Activated T-helper 1 cell treated with anti-CD3 and anti-CD28 coated beads, Interleukin-12 subunit alpha, Interleukin-12 subunit beta, Interleukin-2, Interleukin-4 antibody, amounts not matched to agents 30 ng/mL and 10 ng/mL and 1 ng/mL, durations not matched to agents 14 hours and 24 hours and 36 hours (primary cell): ENCODE measurements at places on chromosomes 16 and 17.
A peak's percentile ranks its signal among the peaks of the same experiment; 100 is the strongest.

DNA sequence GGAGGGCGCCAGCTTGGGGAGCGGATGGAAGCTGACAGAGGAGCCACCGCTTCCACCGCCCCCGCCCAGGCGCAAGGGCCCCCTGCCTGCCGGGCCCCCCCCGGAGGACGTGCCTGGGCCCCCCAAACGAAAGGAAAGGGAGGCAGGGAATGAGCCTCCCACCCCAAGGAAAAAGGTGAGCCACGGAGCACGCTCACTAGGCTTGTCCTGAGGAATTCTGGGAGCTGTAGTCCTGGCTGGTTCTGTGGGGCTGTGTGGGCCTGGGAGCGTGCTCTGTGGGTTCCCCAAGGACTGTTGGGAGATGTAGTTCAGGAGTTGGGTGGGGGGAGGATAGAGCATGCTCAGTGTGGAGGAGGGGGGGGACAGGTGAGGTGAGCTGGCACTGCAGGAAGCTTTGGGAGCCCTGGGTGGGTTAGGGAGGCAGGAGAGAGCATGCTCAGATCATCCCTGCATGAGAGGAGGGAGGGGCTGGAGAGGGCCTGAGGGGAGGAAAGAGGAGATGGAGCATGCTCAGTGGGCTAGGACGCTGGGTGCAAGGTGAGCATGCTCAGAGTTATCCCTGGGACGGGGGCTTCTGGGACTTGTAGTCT, 4.5 kb downstream of the FBXL19 start:
- peaks cover 13% of the 10 kb centered on the region for H3K36me3 ChIP-seq
- H3K27ac ChIP-seq = no peak overlapping the region
- no peaks in the 10 kb centered on the region for H3K27me3 ChIP-seq
- DNase-seq = no peak

DNA sequence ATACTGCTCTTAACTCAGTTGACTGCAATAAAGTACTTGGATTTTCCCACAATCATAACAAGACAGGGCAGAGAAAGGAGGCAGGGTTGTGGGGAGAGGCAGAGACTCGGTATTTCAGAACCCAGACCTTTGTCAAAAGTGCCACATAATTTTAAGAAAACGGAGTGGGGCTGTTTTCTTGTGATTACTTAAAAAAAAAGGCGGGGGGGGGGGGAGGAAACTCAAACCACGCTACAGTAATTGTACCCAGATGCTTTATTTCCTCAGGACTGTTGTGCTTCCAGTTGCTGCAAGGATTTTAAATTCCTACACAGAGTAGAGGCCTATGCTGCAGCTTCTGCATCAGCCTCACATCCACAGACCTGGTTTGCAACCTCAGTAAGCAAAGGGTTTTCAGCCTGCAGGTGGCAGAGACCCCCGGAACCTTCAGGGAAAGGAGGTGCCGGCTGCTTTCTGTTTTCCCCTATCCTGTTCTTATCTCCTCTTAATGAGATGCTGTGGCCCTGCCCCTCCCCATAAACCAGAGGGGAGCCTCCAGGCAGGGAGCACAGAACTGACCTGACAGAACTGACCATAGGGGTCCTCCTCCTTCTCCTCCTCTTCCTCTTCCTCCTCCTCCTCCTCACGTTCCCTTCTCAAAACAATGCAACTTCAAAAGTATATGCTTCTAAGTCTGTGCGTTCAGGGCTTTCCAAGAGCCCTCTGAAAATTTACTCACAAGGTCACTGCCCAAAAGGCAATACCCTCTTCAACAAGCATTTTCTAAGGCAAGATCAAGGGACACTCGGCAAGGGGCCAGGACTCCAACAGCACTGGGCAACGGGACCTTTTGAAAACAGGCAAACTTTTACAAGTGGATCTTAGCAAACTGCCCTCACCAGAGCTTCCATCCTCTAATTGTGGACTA, 7.5 kb downstream of the AXIN2 start:
- H3K36me3 ChIP-seq = peaks cover 10% of the 10 kb centered on the region
- H3K4me1 ChIP-seq = peaks cover 22% of the 10 kb centered on the region
- H3K27ac ChIP-seq = peak overlapping the region; percentile 24

- no peaks in the 10 kb centered on the region for H3K27me3 ChIP-seq
- peaks cover 1% of the 10 kb centered on the region for H3K36me3 ChIP-seq
- DNase-seq = no peak
- H3K4me3 ChIP-seq = no peak overlapping the region
These were observed 6.3 kb downstream of the UBE2O start for GRCh38 chr17:76446449-76447231.

GRCh38 chr16:6682142-6682811, 650.4 kb upstream of the RBFOX1 start:
- no peak for DNase-seq
- H3K4me1 ChIP-seq = no peaks in the 10 kb centered on the region
- no peaks in the 10 kb centered on the region for H3K36me3 ChIP-seq
- no peaks in the 10 kb centered on the region for H3K27me3 ChIP-seq
- no peak overlapping the region for H3K4me3 ChIP-seq
- H3K27ac ChIP-seq = no peak overlapping the region

DNA sequence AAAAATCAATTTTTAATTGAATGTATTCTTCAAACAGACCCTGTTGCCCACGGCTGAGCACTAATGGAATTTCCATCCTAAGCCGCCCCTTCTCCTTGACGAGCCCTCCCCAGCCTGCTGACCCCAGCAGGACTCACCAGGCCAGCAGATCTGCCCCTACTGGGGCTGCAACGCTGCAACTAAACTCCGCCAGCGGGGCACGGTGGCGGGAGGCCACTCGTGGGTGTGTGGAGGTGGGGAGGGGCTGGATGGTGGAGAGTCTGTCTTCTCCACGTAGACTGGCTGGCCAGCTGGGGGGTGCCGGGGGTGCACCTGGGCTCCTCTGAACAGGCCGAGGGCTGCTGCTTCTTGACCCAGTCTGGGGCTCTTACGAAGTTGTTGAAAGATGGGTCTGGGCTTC, 67.8 kb downstream of the ENGASE start:
- DNase-seq = no peak
- no peak overlapping the region for H3K4me3 ChIP-seq

DNA sequence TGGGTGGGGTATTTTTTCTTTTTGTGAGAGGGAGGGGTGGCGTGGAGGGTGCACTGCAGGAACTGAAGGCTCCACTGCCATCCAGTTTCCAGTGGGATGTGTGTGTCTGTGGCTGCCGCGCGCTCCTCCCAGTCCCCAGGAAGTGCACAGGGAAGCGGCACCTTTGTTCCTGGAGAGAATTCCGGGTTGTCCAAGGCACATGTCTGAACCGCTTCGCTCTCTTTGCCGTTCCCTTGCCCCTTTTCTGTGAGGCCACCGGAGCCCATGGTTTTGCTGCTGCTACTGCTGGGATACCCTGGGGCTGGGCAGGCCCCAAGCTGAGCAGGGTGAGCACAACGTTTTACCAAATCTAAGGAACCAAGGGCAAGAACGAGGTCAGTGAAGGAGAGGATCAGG, 19.5 kb downstream of the ACSF3 start:
- peaks cover 2% of the 10 kb centered on the region for H3K27me3 ChIP-seq
- H3K4me1 ChIP-seq = peaks cover 29% of the 10 kb centered on the region
- H3K4me3 ChIP-seq = no peak overlapping the region
- H3K36me3 ChIP-seq = peaks cover 38% of the 10 kb centered on the region
- DNase-seq = no peak
- no peak overlapping the region for H3K27ac ChIP-seq

GRCh38 chr17:51319186-51319585, 58.8 kb downstream of the UTP18 start:
- H3K27me3 ChIP-seq = peaks cover 4% of the 10 kb centered on the region
- H3K4me3 ChIP-seq = no peak overlapping the region
- no peaks in the 10 kb centered on the region for H3K36me3 ChIP-seq
- DNase-seq = no peak
- H3K27ac ChIP-seq = no peak overlapping the region

DNA sequence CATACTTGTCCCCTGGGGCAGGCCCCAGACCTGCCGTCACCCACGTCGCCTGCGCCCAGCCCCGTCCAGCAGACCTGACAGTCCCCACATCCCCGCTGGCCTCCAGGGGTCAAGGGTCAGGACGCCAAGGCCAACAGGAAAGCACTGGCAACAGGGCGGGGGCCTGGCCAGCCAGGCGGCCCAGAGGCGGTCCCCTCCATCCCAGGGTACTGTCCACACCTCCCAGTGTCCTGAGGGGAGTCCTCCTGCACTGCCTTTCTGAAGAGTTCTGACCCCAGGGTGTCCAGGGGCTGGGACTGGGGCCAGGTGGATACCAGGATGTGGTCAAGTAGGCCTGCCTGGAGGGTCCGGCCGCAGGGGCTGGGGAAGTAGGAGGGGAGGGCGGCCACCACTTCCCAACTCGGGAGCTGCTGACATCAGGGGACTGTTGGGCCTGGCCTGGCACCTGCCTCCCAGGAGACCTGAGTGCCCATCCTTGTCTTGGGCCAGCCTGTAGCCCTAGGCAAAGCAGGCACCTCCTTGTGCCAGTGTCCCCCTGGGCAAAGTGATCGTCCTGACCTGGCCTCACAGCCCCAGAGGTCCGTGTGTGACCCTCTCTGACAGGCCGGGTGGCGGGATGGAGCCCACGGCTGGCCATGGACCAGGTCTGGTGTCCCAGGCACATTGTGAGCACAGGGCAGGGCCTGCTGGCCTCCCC, 6.7 kb upstream of the AXIN1 start:
- DNase-seq = no peak
- H3K36me3 ChIP-seq = no peaks in the 10 kb centered on the region
- no peak overlapping the region for H3K4me3 ChIP-seq
- peaks cover 6% of the 10 kb centered on the region for H3K4me1 ChIP-seq
- H3K27me3 ChIP-seq = peaks cover 4% of the 10 kb centered on the region

DNA sequence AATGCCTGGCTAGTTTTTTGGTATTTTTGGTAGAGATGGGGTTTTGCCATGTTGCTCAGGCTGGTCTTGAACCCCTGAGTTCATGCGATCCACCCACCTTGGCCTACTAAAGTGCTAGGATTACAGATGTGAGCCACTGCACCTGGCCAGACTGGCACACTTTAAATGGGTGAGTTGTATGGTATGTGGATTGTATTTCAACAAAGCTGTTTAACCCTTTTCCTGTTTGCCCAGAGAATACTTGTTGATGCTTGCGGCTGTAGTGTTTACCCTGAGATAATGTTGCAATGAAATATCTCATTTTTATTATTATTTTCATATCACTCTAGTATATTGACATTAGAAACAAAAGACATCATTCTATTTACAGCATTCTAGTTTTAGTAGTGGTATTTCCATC, 17.1 kb upstream of the TMEM94 start:
- peaks cover 6% of the 10 kb centered on the region for H3K4me1 ChIP-seq
- H3K36me3 ChIP-seq = no peaks in the 10 kb centered on the region
- no peak for DNase-seq
- H3K27ac ChIP-seq = no peak overlapping the region
- peaks cover 2% of the 10 kb centered on the region for H3K27me3 ChIP-seq
- H3K4me3 ChIP-seq = no peak overlapping the region

DNA sequence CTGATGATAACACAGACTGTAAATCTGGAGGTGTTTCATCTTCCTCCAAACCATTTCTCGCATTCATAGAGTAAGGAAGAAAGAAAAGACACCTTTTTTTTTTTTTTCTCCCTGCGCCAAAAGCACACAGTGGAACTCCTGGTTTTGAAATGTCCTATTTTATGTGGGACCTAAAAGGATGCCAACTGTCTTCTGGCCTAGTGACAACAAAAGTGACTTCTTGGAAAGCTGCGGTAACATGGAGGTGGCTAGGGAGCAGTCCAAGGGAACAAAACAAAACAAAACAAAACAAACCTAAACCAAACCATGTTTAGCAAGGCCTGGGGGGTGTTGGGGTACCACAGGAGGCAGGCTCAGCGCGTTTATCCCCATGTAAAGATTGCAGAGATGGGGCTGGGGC, 174.8 kb downstream of the XYLT1 start:
- no peak overlapping the region for H3K27ac ChIP-seq
- H3K27me3 ChIP-seq = no peaks in the 10 kb centered on the region
- peaks cover 9% of the 10 kb centered on the region for H3K4me1 ChIP-seq
- H3K36me3 ChIP-seq = peaks cover 4% of the 10 kb centered on the region
- DNase-seq = no peak
- H3K4me3 ChIP-seq = no peak overlapping the region

GRCh38 chr17:6435968-6436367, 1.0 kb upstream of the AIPL1 start:
- peaks cover 59% of the 10 kb centered on the region for H3K27me3 ChIP-seq
- H3K27ac ChIP-seq = no peak overlapping the region
- no peaks in the 10 kb centered on the region for H3K36me3 ChIP-seq
- DNase-seq = peak; percentile 44
- no peak overlapping the region for H3K4me3 ChIP-seq

GRCh38 chr16:57476546-57477410, 9.5 kb downstream of the DOK4 start:
- no peaks in the 10 kb centered on the region for H3K36me3 ChIP-seq
- peaks cover 18% of the 10 kb centered on the region for H3K4me1 ChIP-seq
- no peak for DNase-seq
- H3K4me3 ChIP-seq = no peak overlapping the region

DNA sequence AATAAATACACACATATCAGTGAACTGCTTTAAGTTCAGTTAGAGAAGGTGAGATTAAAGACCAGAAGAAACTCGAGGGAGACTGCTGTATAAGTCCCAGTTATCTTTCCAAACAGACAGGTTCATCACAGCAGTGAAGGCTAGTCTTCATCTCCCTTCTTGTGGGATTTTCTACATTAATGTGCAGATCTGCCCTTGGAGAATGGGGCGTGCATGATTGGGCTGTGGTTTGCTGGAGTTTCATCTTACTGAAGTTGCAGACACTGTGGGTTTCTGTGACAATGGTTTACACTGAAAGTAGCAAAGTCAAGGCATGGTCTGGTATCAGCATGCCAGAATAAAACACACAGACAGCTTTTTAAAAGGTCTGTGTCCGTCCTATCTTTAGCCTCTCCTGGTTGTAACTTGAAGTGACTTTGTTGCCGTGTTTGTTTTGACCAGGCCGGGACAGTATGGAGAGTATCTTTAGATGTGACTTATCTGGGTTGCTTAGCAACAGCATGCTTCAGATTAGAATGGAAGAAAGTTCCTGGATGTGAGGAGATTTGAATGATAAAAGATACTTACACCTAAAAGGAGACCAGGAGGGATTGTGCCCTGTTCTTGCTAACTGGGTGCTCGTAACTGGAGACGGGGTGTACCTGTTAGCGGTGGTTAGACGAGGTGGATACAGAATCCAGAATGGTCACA, 16.1 kb downstream of the NAA60 start:
- peak overlapping the region; percentile 86 for H3K4me3 ChIP-seq
- peaks cover 6% of the 10 kb centered on the region for H3K36me3 ChIP-seq
- peak; percentile 20 for DNase-seq
- H3K4me1 ChIP-seq = peaks cover 47% of the 10 kb centered on the region
